ENCODE measurements at places on chromosomes 1 and 21.

- DNase-seq: no peak
Observed at GRCh38 chr1:180922631-180923015, 9.9 kb downstream of the KIAA1614 start.

GRCh38 chr1:214664651-214665433 is 61.8 kb downstream of the CENPF start:
- no peak for DNase-seq

DNA sequence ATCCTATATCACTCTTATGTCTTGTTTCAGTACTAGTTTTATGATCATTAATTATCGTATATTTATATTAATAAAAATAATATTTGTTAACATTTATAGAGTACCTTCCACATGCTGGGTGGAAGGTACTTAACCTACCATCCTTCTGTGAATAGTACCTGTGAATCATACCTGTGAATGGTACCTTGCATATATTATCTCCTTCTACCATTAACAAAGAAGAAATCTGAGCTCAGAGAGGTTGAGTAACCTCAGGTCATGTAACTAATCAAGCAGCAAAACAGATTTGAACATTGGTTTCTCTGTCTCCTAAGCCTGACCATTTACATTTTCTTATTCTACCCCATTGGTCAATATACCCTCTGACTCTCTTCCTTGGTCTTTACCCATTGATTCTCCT is 174.4 kb upstream of the UBE2U start:
- DNase-seq: no peak

GRCh38 chr1:24801176-24801575 is 55.9 kb downstream of the CLIC4 start:
- no peak for DNase-seq

GRCh38 chr1:110502402-110503151 is 16.4 kb downstream of the KCNA10 start:
- no peak for DNase-seq

DNA sequence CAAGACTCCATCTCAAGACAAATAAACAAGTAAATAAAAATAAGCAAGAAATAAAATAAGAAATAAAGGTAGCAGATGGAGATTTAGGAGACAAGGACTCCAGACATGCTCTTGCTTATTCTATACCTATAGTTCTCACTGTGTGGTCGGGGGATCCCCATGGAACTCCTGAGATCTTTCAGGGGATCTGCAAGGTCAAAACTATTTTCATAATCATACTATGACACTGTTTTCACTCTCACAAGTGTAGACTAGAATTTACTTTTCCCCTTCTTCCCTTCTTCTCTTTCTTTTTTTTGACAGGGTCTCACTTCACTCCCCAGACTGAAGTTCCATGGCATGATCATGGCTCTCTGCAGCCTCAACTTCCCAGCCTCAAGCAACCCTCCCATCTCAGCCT is 29.8 kb upstream of the NLRP3 start:
- no peak for DNase-seq

GRCh38 chr1:42924851-42925760 is 33.6 kb downstream of the SLC2A1 start:
- no peak for DNase-seq

DNA sequence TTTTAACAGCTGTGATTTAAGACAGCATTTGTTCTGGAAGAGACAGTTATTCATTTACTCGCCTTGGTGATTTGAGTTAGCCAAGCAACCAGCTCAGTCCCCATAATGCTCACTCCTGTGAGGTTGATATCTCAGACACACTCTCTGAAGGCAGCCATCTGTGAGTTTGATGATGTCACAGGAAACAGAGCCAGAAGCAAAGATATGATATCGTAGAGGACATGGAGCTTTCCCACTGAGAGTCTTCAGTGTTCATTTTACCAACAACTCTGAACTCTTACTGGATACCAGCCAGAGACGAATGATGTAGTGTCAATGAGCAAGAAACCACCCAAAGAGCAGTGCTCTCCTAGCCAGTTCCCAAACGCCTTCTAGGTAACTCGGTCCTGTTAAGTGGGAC is 219.4 kb downstream of the SLC35F3 start:
- no peak for DNase-seq

DNA sequence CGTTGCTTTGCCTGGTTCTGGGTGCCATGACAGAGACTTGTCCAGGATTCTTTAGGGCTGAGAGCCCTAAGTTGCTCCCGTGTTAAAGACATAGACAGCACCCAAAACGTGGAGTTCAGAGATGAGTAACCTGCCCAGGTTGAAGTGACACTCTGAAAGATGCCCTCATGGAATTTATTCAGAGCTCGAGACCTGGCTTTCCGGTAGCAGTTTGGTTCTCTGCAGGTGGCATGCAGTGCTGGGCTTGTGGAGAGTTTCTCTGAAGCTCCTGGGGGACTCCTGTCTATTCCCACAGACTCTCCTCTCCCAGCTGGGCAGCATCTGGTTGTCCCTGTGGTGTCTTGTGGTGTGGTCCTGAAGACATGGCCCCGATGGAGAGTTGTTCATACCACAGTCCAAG is 241.0 kb downstream of the RHOU start:
- no peak for DNase-seq

DNA sequence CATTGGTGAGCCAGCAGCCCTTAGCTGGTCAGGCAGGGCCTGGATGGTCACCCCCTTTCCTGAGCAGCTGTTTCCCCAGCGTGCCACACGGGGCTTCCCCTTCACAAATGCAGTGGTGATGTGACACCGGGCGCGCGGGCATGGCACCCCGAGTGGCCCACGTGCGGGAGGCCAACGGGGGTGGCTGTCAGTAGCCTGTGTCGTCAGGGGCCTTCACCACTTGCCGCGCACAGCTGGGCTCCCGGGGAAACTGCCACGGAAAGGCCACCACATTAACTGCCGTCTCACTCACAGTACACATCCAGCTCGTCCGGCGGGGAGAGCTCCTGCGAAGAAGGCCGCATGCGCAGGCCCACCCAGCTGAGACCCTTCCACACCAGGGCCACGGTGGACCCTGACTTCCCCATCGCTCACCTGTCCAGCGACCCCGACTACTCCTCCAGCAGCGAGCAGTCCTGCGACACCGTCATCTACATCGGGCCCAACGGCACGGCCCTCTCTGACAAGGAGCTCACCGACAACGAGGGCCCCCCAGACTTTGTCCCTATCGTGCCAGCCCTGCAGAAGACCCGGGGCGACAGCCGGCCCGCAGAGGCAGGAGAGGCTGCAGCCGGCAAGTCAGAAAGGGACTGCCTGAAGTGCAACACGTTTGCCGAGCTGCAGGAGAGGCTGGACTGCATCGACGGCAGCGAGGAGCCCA is 530.5 kb downstream of the KIF26B start:
- no peak for DNase-seq

DNA sequence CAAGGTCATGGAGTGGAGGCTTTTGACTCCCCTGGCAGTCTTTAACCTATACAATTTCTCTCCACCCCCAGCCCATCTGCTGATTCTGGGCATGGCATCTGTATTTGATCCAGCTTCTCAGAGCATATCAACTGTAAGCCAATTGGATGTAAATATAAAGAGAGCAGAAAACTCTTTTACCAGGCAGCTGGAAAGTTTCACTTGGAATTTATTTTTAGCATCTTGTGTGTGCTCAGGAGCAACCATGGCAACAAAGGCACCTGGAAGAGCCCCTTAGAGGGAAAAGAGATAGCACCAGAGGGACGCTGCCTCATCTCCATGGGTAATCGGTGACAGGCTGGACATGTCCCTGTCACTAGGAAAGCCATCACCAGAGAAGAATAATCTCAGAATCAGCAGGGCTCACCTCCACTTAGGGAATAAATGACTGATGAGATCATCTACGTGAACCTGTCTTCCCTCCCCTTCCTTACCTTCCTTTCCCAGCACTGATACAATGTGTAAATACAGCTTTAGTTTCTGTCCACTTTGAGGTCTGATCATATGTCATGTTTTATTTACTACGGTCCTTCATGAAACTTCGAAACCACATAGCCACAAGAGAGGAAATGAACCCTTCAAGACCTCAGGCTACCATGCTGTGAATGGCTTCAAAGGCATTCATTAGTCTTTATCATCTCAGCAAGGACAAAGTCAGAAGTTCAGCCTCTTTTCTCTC is 25.3 kb upstream of the SIPA1L2 start:
- DNase-seq: no peak

DNA sequence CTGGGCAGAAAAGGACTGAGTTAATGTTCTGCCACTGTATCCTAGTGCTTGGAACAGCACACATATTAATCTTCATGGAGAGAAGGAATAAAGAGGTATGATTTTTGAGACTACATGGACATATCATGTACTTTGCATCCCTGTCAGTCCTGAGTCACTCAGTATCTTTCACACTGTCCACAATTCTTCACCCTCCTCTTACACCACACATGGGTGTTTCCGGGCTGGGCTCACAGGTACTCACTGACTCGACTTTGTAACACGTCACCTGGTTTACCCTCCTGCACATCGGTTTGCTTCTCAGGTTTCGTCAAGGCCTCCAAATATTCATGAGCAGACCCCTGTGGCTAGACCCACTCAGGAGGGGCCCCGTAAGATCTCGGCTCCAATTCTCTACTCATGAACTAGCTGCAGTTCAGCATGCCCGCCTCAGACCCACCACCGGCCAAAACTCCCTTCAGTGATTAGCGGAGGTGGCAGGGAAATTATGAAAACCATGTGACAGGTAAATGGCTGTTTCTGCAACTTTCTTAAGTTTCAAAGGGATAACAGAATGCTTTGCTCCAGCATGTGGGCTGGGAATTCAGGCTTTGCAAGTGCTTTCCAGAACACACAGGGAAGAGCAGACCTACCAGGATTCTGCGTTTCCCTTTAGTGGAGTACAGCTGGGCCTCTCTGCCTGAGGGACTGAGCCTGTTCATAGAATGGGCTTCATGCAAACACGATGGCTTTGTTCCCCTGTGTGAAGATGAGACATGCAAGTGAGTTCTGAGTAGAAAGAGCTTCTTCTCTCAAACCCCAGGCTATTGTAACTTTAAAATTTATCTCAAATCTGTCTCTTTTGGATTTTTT is 31.3 kb upstream of the TRABD2B start:
- no peak for DNase-seq

- DNase-seq: no peak
Observed at GRCh38 chr1:64891448-64891825, 74.9 kb downstream of the JAK1 start.
